ENCODE measurements at places on chromosomes 6 and 20.

DNA sequence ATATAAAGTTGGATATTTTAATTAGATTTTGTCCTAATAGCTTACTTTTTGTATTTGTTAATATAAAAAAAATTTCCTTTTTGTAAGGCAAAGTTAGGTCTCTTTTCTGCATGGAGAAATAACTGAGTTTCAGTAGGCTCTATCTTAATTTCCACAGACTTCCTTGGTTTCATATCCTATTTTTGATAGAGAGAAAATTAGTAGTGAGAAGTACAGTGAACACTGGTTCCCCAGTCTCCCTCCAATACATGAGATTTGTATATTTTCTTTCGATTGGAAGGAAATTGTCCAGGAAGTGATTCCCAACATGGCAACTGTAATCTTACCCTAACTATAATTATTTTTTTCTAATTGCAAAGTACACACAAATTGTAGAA lies 26.4 kb downstream of the TRIM27 start:
- no peak for DNase-seq

GRCh38 chr20:62183426-62184142 lies 756 bp downstream of the MTG2 start:
- DNase-seq = no peak

GRCh38 chr6:5749016-5749650 lies 257.6 kb downstream of the NRN1 start:
- no peak for DNase-seq

DNA sequence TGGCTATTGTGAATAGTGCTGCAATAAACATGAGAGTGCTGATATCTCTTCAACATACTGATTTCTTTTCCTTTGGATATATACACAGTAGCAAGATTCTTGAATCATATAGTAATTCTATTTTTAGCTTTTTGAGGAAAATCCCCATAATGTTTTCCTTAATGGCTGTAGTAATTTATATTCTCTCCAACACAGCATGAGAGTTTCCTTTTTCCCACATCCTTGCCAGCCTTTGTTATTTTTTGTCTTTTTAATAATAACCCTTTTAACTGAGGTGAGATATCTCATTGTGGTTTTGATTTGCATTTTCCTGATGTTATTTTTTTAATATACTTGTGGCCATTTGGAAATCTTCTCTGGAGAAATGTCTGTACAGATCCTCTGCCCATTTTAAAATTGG lies 132.6 kb downstream of the PRL start:
- no peak for DNase-seq

- DNase-seq = no peak
These were observed 27.1 kb downstream of the TOP1 start for GRCh38 chr20:41055679-41056078.

DNA sequence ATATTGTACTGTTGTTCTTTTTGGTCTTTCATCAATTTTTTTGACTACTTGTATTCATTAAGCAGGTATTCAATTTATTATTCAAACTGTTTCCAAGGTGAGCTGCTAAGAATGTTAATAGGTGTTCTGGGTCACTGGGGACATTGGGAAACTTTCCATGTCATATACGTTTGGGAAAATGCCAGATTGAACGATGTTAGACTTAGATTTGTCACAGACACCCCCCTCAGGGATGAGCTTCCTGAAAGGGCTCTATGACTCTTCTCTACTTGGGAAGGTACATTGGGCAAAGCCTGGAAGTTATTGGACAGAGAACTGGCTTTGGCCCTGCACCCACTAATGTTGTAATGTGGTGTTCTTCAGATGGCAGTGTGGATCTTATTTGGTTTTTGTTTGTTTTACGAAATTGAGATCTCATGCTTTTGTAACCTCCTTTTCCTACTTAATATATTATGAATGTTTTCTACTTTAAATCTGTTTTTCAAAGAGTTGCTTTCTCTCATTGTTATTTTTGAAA lies 42.1 kb downstream of the PLCB4 start:
- DNase-seq = no peak

Measured in central memory CD4-positive, alpha-beta T cell (primary cell).